ENCODE measurements at places on chromosomes 6 and 20.

DNA sequence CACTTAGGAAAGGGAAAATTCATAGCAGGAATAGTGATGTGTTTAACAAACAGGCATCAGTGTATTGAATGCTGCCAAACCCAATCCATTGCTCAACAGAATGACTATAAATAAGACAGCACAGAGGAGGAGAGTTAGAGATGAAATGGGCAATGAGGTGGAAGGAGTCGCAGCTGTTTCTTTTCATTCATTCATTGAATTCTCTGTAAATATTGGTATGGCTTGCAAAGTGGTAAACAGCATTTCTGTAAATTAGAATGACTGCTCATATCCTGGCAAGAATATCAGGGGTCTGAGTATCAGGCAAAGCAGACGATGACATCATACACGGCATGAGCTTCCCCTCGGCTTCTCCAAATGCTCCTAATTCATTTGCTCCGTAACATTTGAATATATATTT lies 703.6 kb upstream of the SLC35B3 start:
- DNase-seq, result no peak

GRCh38 chr20:62411479-62412193 lies 4.6 kb upstream of the CABLES2 start:
- no peak for DNase-seq

DNA sequence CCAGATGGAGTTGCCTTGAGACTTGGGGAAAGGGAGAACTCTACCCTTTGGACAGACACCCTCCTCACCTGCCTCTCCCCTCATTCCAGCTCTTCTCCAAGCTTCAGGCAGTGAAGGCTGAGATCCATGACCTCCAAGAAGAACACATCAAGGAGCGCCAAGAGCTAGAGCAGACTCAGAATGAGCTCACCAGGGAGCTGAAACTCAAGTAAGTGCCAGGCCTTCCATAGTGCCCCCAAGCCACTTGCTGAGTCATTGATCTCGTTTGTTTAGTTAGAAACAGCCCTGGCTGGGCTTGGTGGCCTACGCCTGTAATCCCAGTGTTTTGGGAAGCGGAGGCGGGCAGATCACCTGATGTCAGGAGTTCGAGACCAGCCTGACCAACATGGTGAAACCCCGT lies 39.2 kb downstream of the KIF3B start:
- no peak for DNase-seq

DNA sequence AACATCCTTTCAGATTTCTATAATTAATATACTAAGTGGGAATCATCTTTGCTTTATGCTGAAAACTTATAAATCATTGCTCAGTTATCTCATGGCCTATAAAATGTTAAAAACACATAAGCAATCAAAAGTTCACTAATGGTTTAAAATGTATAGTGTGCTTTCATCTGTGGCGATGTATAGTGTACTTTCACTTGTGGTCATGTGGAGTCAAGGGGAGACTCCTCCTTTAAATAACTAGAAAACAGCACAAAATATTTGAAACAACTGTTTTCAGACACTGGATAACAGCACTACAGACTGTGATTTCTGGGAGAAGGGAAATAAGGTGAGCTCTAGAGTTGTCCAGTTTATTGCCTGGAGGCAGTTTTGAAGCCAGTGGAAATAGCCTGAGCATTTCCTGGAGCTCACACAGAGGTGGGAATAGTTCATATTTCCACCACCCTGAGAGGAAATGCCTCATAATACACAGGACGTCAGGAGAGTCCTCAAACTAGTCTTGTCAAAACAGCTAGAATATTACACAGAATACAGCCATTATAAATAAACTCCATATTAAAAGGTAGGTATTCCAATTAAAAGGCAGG lies 89.4 kb downstream of the CEP162 start:
- DNase-seq, result no peak

DNA sequence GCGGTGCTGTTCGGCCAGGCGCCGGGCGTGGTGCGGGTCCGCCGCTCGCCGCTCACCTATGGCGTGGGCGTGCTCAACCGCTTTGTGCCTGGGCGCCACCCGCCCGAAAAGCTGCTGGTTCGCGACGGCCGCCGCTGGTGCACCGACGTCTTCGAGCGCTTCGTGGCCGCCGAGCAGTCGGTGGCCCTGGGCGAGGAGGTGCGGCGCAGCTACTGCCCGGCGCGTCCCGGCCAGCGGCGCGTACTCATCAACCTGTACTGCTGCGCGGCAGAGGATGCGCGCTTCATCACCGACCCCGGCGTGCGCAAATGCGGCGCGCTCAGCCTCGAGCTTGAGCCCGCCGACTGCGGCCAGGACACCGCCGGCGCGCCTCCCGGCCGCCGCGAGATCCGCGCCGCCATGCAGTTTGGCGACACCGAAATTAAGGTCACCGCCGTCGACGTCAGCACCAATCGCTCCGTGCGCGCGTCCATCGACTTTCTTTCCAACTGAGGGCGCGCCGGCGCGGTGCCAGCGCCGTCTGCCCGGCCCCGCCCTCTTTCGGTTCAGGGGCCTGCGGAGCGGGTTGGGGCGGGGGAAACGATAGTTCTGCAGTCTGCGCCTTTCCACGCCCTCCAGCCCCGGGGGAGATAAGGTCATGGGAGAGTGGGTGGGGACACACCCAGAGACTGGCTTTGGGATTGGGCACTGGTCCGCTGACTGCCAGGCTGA lies 15.7 kb downstream of the ADISSP start:
- peak; percentile 18 for DNase-seq

GRCh38 chr6:41451515-41452163 lies 94.5 kb upstream of the FOXP4 start:
- no peak for DNase-seq

- DNase-seq, result no peak
Observed at GRCh38 chr6:56499095-56499494, 143.6 kb downstream of the DST start.

- no peak for DNase-seq
Observed at GRCh38 chr20:16209357-16209756, 363.9 kb downstream of the KIF16B start.

GRCh38 chr6:13733178-13733887 lies 21.7 kb upstream of the RANBP9 start:
- DNase-seq, result no peak

DNA sequence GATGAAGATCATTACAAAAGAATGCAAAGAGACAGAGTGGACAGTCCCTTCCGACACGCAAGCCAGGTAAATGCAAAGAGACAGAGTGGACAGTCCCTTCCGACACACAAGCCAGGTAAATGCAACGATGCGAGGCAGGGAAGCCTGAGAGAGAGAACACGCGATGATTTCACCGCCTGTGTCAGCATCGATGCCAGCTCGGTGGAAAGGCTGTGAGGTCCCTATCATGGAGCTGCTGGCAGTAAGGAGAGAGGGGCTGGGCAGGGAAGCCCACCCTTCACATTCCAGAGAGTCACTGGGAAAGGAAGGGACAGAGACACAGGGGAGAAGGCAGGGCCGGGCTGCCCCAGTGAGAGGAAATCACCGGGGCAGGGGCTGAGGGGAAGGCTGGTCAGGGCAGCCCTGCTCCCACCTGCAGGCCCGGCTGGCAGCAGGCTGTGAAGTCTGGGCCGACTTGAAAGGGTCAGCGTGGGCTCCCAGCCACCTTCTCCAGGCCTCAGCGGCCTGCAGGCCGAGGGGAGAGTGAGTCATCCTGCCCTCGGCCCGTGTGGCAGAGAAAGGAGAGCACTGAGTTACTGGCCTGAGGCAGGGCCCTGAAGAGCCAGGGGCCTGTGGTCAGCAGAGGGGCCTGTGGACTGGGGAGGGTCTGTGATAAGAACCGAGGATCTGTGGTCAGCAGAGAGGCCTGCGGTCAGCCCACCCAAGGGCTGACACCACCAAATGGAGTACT lies 80.4 kb downstream of the DACT2 start:
- DNase-seq, result no peak

DNA sequence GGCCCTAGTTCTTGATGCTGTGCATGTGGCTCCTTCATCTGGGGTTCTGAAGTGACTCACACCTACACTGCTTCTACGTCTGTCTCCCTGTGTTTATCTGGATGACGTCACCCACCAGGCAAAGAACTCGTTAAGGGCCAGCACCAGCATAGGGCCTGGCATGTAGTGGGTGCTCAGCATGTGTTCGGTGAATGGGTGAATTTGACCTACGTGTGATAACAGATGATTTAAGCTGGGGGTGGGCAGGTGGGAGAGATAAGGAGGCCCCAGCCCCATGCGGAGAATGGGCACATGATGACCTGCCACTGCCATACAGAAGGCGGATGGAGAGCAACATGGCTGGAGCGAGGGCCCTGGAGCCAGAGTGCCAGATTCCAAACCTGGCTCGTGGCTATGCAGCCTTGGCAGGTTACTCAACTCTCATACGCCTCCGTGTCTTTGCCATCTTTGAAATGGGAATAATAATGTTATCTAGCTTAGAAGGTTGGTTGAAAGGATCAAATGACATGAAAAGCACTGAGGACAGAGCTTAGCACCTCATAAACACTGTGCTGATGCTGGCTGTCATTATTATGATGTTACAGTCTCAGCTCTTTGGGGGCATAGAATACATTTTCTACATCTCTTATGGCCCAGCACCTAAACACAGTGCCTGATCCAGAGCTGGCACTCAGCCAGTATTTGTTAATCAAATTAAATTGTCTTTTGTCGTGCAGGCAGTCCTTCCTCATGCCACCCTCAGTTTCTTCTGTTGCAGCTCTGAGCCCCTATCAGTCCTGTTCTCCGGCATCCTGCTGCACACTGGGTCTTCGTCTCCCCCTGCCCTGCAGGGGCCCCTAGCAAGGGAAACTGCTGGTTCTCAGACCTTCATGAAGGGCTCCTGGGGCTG lies 39.6 kb downstream of the VEGFA start:
- no peak for DNase-seq

Data from activated T-cell treated with anti-CD3 and anti-CD28 coated beads for 1 hour (primary cell).